Naive thymus-derived CD4-positive, alpha-beta T cell (primary cell): ENCODE measurements at places on chromosomes 6 and 20.
A peak's percentile ranks its signal among the peaks of the same experiment; 100 is the strongest.

DNA sequence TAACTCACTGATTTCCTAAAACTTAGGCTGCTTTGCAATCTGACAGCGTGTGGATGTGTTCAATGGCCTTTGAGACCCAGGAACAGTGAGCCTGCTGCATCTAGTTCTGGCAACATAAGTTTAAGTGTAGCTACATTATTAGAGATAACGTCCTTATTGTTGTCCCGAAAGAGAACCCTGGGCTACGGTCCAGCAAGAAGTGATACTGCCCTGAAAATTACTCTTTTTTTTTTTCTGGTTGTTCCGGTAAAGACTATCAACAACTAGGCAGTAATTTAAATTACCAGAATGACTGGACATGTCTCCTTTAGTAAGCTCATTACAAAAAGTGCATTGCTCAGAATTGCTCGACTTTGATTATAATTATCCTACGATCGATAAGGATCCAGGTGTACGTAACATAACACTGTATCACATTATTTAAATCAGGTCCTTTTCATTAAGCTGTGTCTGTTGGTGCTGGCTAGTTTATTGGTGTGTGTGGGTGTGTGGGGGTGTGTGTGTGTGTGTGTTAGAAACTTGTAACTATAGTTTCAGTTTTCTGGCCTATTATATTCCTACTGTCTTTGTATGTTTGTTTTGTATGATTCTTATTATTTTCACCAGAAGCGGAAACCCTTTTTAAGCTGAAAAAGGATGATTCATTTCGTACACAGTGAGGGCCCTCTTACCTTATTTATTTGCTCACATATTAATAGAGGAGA lies 3.0 kb downstream of the TSHZ2 start:
- no peak for DNase-seq
- H3K4me1 ChIP-seq: no peaks in the 10 kb centered on the region
- peak overlapping the region; percentile 65 for H3K4me3 ChIP-seq
- H3K36me3 ChIP-seq: no peaks in the 10 kb centered on the region
- peaks cover 3% of the 10 kb centered on the region for H3K27me3 ChIP-seq

DNA sequence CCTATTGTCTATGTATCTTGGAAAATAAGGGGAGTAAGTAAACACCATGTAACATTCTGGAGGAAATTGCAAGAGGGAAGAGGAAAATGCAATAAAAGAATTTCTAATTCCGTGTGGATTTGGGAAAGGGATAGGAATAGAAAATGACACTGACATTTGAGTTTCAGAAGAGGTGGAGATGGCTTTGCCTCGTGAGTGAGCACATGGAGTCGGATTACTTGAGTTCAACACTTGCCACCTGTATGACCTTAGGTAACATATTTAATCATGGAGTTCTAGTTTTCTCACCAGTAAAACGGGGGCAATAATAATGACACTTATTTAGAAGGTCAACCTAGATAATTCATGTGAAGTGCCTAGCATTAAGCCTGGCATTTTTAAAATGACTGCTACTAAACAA lies 10.8 kb upstream of the PBOV1 start:
- H3K27me3 ChIP-seq: no peaks in the 10 kb centered on the region
- H3K4me3 ChIP-seq: no peak overlapping the region
- H3K4me1 ChIP-seq: no peaks in the 10 kb centered on the region
- no peaks in the 10 kb centered on the region for H3K36me3 ChIP-seq

- no peak overlapping the region for H3K27ac ChIP-seq
- no peak overlapping the region for H3K4me3 ChIP-seq
- H3K36me3 ChIP-seq: no peaks in the 10 kb centered on the region
- H3K27me3 ChIP-seq: no peaks in the 10 kb centered on the region
- no peak for DNase-seq
- no peaks in the 10 kb centered on the region for H3K4me1 ChIP-seq
Observed at GRCh38 chr20:41352106-41352505, 11.5 kb downstream of the LPIN3 start.

DNA sequence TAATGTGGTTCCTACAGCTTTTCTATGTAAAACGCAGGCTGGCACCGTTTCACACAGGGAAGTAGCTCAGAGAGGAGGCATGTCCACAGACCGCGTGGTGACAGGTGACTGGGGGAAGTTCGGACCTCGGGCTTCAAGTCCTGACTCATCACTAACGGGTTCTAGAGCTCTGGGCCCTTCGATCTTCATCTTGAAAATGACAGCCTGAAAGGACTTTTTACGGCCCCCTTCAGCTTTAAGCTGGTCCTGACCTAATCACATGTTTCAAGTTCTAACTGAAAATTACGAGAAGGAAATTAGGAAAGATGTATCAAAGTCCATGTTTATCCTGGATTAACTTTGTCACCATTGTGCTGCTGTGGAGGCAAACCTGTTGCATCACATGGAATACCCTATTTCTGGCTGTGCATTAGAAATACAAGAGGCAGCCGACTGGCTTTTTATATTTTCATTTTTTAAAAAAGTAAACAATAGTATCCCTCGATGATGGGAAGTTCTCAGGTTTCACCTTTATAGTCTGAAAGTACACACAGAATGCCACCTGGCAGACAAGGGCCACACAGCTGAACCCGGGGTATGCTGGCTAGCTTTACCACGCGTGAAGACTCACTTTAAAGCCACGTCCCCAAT lies 2.0 kb downstream of the MAN1A1 start:
- peaks cover 9% of the 10 kb centered on the region for H3K36me3 ChIP-seq
- H3K27ac ChIP-seq: peak overlapping the region; percentile 83
- H3K4me3 ChIP-seq: peak overlapping the region; percentile 85
- peak; percentile 32 for DNase-seq
- no peaks in the 10 kb centered on the region for H3K27me3 ChIP-seq

GRCh38 chr20:58256842-58257241 lies 28.4 kb upstream of the ANKRD60 start:
- DNase-seq: no peak
- H3K27ac ChIP-seq: no peak overlapping the region
- no peak overlapping the region for H3K4me3 ChIP-seq
- H3K4me1 ChIP-seq: no peaks in the 10 kb centered on the region
- no peaks in the 10 kb centered on the region for H3K36me3 ChIP-seq
- no peaks in the 10 kb centered on the region for H3K27me3 ChIP-seq

DNA sequence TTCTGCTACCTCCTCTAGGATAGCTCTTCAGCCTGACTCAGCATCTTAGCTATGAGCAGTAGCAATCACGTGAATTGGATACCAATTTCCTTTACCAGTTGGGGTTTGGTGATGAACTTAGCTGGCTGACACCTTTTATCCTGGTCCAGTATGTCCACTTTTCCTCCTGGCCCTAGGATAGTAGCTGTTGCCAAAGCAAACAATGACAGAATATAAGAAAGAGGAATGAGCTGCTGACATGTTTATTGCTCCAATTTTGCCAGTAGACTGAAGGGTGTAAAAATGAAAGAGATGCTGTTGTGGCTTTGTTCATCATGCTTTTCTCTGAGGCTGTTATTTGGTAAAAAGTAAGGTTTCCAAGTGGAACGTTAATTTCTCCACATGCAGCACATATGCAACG lies 168.3 kb upstream of the JAG1 start:
- no peaks in the 10 kb centered on the region for H3K27me3 ChIP-seq
- H3K27ac ChIP-seq: no peak overlapping the region
- no peaks in the 10 kb centered on the region for H3K4me1 ChIP-seq
- H3K4me3 ChIP-seq: no peak overlapping the region
- DNase-seq: no peak

DNA sequence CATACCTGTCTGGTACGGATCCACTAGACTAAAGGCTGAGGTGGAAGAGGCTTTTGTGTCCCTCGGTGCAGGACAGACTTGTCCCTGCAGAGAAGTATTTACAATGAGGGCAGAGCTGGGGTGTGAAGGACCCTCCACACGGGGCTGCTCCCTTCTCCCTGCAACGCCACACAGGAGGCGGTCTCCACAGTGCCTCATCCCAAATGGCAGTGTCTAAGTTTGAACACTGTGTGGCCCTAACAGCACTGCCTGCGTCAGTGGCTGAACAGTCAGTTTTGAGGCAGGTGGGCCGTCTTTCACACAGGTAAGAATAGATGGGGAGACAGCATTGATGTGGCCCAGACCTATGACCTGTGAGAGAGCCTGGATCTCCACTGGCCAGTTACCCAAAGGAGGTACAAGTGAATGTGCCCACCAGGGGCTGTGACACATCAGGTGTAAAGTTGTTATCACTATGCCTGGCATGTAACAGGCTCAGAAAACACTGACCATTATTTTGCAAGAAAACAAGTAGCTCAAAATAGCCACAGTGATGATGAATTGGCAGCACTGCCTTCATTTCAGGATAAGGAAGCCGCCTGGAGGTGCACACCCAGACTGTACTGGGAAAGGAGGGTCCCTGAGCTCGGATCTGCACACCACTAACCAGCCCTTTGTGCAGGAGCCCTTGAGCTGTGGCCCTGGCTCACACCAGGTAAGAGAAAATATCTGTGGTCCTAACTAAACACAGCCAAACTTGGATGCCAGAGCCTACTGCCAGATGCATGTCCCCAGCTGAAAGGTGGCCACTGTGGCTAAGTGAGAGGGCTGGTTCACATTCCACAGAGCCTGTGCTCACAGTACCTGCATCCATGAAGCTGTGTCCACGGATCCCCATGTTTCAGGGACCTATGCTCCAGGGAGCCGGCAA lies 246.7 kb downstream of the DLL1 start:
- H3K27me3 ChIP-seq: no peaks in the 10 kb centered on the region
- DNase-seq: no peak
- H3K4me3 ChIP-seq: no peak overlapping the region
- H3K4me1 ChIP-seq: no peaks in the 10 kb centered on the region

- H3K27me3 ChIP-seq: no peaks in the 10 kb centered on the region
- DNase-seq: no peak
- H3K36me3 ChIP-seq: no peaks in the 10 kb centered on the region
- no peak overlapping the region for H3K27ac ChIP-seq
- no peak overlapping the region for H3K4me3 ChIP-seq
Observed at GRCh38 chr20:53914091-53914780, 156.2 kb downstream of the BCAS1 start.

DNA sequence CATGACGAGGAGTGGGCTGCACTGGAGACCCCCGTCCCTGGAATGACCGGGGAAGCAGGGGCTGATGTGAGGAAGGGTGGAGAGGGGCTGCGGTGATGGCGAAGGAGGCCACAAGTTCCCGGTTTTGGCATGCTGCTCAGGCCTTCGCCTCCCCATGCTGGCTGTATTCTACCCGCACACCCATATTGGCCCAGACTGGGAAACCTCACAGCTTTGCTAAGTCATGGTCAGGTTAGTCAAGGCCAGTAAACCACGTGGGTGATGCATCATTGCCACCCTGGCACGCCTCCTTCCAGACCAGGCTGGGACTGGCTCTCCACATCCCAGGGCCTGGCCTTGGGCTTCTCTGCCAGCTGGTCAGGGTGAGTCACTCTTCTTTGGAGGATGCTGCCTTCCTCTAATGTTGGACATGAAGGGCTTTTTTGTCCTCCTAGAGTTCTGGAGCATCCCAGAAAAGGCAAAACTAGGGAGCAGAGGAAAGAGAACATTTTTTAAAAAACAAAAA lies 53.8 kb downstream of the PCNA start:
- no peaks in the 10 kb centered on the region for H3K27me3 ChIP-seq
- no peak overlapping the region for H3K4me3 ChIP-seq
- peak; percentile 15 for DNase-seq
- H3K27ac ChIP-seq: no peak overlapping the region

DNA sequence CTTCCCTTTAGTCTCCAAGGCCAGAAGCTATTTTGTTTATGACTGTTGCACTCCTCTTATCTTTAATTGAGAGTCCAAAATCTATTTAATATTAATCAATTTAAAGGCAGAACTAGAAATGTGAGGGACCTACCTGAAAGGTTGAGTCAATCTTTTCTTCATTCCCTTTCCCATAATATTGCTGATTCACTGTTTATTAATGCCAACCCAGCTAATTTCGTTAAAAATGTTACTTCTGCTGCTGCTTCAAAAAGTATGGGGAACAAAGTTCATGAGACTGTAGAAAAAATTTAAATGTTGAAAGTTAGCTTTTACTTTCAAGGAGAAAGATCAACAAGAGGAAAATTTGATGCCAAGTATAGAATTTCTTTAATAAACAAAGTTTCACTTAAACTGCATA lies 365.3 kb downstream of the TENT5A start:
- H3K27me3 ChIP-seq: no peaks in the 10 kb centered on the region
- no peaks in the 10 kb centered on the region for H3K4me1 ChIP-seq
- DNase-seq: no peak
- no peak overlapping the region for H3K4me3 ChIP-seq

DNA sequence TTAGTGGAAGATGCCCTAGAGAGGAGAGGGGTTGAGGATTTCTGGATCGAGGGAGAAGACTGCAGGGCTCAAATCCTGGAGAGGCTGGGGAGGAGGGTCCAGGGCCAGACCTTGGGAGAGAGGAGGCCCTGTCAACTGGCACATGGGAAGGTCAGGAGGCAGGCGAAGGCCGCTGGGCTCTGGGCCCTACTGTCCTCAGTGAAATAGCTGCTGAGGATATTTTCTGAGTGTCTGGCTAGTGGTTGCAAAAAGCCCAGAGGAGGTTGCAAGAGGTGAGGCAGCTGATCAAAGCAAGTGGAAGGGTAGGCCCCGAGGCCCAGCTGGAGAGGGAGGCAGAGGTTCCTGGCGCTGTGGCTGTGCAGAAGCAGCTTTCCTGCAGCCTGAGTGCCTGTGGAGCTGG lies 103.4 kb upstream of the MLN start:
- peak overlapping the region; percentile 56 for H3K27ac ChIP-seq
- DNase-seq: no peak
- H3K4me3 ChIP-seq: no peak overlapping the region
- no peaks in the 10 kb centered on the region for H3K27me3 ChIP-seq
- H3K36me3 ChIP-seq: no peaks in the 10 kb centered on the region

DNA sequence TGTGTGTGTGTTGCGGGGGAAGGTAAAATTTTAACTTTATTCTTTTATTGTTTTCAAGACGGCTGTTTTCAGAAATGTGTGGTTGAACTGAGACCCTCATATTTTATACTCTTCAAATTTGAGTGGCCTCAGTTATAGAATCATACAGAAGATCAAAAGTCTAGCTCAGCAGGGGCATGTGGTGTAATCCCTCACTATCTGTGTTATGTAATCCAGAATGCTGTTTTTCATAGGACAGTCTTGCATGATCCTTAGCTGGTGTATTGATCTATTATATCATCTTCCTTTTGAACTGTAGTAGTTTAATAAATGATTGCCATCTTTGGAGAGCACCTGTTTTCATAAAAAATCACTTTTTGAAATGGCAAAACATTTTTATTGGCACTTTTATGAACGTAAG lies 1.4 kb downstream of the PLCB4 start:
- no peaks in the 10 kb centered on the region for H3K36me3 ChIP-seq
- H3K4me3 ChIP-seq: no peak overlapping the region
- DNase-seq: no peak
- no peaks in the 10 kb centered on the region for H3K4me1 ChIP-seq

DNA sequence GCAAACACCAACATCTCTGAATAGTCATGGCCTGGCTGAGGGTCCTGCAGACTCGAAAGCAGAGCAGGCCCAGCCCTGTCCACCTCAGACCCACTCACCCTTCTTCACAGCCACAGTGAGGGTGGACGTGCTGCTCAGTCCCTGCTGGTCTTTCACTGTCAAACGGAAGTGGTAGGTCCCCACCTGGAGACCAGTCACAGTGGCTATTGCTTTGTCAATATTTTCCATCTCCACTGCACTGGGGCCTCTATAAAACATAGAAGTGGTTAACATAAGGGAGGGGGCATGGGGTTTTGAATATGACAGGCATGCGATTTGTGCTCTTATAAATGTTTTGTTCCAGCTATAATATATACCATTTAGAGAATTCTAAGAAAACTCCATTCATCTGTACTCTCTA lies 73.9 kb downstream of the ALDH5A1 start:
- no peaks in the 10 kb centered on the region for H3K27me3 ChIP-seq
- H3K36me3 ChIP-seq: no peaks in the 10 kb centered on the region
- H3K4me3 ChIP-seq: no peak overlapping the region
- no peaks in the 10 kb centered on the region for H3K4me1 ChIP-seq
- H3K27ac ChIP-seq: no peak overlapping the region

- DNase-seq: no peak
- H3K4me1 ChIP-seq: no peaks in the 10 kb centered on the region
- no peak overlapping the region for H3K27ac ChIP-seq
- H3K4me3 ChIP-seq: no peak overlapping the region
- H3K36me3 ChIP-seq: no peaks in the 10 kb centered on the region
Observed at GRCh38 chr6:127147534-127147933, 29.1 kb downstream of the RSPO3 start.
